Cardiac fibroblast (primary cell): ENCODE measurements at places on chromosomes 6 and 20.

- peak; percentile 25 for DNase-seq
Measured at GRCh38 chr20:63234693-63235398, 859 bp upstream of the BIRC7 start.

GRCh38 chr20:35699957-35700624 lies 886 bp downstream of the ROMO1 start:
- DNase-seq, result no peak

- no peak for DNase-seq
Measured at GRCh38 chr6:9634776-9635175, 780.1 kb downstream of the TFAP2A start.

DNA sequence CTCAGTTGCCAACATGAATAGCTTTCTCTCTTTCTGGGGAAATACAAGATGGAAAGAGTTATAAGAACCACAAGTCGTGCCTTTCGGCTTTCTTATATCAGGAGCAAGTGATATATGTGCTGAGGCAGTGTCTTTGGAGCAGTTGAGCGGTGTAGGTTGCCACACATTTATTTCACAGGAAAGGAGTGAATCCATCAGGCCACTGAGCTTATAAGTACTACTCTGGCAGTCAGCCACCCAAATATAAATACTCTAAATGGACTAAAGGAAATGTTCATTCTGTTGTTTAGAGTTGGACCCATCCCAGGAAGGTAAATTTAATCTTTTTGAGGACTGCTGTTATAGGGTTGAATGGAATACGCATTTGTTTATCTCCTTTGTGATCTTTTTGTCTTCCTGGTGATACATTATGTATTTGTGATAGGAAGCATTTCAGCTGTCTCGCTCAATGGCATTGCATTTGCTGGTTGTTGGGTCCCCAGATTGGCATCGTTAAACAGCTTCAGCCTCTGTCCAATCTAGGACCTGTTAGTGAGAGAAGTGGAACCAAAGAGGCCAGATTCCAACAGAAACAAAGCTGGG lies 139.7 kb downstream of the SOBP start:
- DNase-seq, result no peak

GRCh38 chr6:56419191-56419590 lies 171.8 kb upstream of the COL21A1 start:
- DNase-seq, result no peak

- no peak for DNase-seq
Measured at GRCh38 chr20:47638851-47639250, 137.2 kb downstream of the NCOA3 start.

DNA sequence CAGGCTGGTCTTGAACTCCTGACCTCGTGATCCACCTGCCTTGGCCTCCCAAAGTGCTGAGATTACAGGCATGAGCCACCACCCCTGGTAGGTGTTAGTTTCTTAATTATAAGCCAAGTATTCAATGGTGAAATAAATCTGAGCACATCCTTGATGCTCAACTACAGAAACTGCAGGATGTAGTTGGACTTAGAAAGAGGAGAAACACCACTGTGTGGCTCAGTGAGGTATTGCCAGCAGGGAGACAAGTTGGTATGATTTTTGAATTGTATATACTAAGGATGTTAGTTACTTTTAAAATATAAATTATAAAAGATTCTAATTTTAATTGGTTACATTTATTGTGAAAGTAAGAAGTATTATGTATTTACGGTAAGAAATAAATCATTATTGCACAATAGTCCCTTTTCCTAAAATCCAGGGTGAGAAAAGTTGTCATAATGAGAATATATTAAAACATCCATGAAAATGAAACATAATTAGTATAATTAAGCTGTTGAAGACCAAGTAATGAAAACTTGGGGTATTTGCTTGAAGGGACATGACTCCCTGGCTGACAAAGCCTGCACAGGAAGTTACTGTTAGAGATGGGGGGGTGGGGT lies 17.6 kb downstream of the SLC18B1 start:
- peak; percentile 45 for DNase-seq

DNA sequence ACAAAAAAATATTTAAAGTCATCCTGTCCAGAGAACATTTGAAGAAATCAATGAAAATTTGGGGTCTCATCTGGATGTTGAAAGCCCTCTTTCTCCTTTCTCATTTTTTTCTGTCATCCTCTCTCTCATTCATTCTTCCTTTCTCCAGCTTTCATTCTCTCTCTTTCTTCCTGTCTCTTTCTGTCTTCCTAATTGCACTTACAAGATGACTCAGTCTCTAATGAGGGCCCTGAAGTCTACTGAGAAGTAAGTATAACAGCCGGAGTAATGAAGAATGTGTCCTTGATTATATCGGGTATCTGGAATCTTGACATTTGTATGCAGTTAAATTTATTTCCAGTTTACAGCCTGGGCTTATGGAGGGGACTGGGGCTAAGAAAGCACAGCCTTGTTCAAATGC lies 232.2 kb upstream of the SULF2 start:
- no peak for DNase-seq

- no peak for DNase-seq
Measured at GRCh38 chr6:117253785-117254184, 11.6 kb upstream of the VGLL2 start.

DNA sequence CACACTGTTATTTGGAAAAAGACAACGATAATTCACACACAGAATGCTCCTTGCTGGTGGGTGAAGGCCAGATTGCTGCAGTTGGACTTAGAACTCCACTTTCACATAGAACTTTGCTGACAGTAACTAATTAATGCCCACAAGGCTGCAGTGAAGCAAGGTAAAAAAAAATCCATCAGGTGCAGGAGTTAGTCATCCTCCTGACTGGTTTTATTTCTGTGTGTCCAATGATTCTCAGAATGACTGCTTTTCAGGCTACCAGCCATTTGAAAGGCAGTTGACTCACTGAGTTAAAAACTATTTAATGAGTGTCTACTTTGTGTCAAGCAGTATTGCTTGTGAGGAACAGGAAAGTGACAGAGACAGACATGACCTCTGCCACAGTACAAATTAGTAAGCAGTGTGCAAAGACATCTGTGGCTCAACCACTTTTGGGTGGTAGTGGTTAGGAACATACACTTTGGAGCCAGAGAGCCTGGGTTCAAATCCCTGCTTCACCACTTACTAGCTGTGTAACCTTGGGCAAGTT lies 41.9 kb downstream of the ELOVL5 start:
- peak; percentile 62 for DNase-seq

- DNase-seq, result no peak
Measured at GRCh38 chr6:33604941-33605854, 15.9 kb upstream of the ITPR3 start.

DNA sequence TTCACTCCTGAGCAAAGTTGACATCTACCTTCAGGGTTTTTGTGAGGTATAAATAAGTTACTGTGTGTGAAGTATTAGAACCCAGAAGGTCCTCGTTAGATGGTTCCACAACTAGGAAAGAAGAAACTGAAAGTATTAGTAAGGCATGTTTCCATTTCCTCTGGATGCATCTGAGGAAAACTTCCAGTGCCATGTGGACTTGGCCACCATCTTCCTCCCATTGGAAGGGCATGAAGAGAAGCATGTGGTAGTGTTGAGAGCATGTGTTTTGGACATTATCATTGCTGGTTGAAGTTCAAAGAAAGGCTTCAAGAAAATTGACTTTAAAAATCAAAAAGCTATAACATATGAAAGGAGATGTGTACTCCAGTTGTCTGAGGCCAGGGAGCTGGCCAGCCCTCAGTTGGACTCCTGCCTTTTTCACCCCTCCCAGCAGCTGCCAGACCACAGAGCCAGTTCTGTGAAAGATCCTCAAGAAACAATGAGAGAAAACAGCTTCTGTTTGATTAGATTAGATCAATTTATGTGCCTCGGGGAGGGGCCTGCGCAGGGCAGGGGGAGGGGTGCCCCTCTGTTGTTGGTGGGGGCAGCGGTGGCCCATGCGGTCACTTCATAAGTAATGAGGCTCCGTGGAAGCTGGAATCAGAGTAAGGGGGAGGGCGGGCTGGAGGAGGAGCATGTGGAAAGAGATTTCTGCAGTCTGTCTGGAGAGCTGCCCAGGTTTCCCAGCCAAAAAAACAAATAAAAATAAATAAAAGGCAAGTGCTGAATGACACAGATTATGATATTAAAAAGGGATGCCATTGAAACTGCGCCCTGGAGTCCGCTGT lies 154.0 kb downstream of the JARID2 start:
- DNase-seq, result peak; percentile 91

DNA sequence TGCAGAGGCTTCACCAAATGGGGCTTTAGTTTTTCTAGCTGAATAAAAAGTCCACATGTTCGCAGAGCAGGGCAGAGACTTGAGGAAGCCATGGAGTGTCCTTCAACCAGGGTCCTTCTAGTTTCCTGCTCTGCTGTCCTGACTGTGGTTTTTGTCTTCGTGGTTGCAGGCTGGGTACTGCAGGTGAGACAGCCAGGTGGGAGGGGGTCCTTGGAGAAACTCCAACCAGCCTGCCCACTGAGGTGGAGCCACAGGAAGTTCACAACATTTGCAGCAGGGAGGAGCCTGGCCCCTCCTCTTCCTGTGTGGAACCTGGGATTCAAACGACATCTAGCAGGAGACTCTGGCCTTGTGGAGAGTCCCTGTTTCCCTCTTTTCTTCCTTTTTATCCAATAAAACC lies 68.8 kb upstream of the MYLIP start:
- no peak for DNase-seq

DNA sequence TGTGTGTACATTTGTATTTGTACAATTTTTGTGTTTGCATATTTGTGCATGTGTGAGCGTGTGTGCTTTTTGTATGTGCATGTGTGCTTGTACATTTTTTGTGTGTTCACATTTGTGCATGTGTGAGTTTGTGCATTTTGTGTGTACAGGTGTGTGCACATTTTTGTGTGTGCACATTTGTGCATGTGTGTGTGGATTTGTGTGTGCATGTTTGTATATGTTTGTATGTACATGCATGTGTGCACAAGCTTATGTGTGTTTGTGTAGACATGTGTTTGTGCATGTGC lies 28.9 kb downstream of the PRR18 start:
- no peak for DNase-seq

DNA sequence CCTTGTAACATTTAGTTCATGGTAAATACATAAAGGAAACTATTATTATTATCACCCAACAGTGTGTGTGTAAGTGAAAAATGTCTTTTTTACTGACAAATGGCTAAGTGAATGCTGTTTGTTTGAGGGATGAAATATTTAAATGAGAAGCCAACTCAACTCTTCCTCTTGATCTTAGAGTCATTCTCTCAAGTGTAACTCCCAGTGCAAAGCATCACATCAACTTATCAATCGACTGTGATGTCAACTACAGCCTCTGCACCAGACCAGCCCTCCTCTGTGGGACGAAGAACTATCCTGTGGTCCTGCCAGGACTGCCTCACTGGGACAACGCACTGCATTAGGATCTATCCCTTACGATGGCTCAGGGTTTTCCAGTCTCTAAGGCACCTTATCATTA lies 5.3 kb downstream of the C6orf15 start:
- no peak for DNase-seq

GRCh38 chr20:25553819-25554296 lies 31.5 kb downstream of the NINL start:
- DNase-seq, result peak; percentile 75

DNA sequence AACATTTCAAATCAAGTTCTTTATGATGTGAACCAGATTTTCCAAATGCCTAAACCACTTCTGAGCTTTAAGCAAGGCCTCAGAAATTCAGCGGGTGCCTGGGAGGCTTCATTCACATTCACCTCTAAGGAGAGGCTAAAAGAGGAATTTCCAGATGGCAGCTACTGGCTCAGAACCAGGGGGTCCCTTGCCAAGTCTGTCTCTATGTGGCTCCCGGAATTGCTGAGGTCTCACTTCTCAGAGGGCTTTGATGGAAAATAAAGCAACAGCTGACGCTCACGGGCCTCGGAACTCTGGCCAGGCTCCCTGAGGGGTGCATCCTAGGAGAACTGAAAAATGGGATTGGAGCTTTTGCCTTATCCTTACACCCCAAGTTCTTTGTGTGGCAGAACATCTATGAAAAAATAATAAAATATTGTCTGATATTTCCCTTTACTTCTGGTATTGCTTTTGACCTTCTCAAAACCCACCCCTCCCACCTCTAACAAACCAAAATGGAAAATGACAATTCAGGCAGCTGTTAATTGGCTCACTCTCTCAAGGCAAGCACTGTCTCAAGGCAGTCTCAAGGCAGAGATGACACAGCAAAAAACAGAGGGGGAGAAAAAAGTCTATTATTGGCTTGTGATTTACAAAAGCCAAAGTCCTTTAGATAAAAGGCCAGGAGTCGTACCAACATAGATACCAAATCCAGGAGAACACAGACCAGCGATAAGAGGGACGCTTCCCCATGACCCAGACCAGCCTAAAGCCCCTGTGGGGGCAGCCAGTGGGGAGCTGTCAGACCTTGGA lies 21.8 kb upstream of the LRRN4 start:
- peak; percentile 57 for DNase-seq

- DNase-seq, result no peak
Measured at GRCh38 chr6:145733810-145734209, 1.5 kb downstream of the EPM2A start.
